ENCODE measurements at places on chromosomes 3 and 15. TPM values are rescaled to one million over a fixed set of nuclear protein-coding genes. Genes with fewer than 3 reads are reported as not detected.

- peak; percentile 95 for DNase-seq
Measured at GRCh38 chr3:9946112-9947024, 5.8 kb downstream of the PRRT3 start.

DNA sequence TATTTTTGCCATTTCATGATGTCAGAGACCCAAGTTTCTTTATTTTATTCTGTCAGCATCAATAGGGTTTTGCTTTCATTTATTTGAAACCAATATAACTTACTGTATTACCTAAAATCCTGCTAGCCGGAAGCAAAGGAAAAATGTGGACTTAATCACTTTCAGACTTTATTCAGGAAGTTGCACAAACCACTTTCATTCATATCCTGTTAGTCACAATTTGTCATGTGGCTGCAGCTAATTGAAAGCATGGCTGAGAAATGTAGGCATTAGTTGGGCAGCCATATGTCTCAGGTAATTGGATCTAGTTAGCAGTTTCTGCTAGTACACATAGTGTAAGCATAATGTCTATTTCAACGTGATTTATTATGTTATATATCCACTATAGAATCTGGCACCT, 462.3 kb upstream of the SGO1 start:
- DNase-seq: no peak

DNA sequence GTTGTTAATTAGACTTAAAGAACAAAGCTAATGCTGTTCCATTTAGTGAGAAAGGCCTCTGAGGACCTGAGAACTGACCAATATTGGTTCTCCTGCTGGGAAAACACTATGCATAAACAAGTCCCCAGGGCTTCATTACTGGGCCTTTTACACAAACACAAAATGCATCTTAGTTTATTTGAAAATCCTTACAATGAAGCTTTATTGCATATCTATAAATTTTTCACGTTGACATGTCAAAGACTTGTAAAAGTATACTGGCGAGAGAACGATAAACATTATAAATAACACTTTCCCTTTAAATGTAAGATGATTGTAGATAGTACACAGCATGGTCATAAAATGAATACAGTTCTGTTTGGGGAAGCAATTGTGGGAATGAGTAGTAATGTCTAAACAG, 151.7 kb downstream of the ROBO2 start:
- no peak for DNase-seq

DNA sequence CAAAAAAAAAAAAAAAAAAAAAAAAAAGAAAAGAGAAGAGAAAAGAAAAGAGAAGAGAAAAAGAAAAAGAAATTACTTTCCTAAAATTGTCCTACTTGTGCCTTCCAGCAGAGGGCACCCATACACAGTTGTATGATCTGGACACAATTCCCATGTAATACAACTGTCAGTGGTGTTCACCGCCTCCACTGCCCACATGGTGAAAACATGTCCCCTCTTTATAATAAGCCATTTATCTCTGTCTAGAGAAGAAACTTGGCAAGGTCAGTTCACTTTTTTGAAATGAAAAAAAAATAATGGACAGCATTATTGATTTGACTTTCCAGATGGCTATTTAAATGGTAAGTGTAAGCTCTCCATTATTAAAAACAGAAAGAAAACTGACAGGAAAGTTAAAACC, 459.4 kb downstream of the GBE1 start:
- no peak for DNase-seq

- DNase-seq: no peak
Measured at GRCh38 chr3:20462723-20463122, 276.7 kb upstream of the SGO1 start.

DNA sequence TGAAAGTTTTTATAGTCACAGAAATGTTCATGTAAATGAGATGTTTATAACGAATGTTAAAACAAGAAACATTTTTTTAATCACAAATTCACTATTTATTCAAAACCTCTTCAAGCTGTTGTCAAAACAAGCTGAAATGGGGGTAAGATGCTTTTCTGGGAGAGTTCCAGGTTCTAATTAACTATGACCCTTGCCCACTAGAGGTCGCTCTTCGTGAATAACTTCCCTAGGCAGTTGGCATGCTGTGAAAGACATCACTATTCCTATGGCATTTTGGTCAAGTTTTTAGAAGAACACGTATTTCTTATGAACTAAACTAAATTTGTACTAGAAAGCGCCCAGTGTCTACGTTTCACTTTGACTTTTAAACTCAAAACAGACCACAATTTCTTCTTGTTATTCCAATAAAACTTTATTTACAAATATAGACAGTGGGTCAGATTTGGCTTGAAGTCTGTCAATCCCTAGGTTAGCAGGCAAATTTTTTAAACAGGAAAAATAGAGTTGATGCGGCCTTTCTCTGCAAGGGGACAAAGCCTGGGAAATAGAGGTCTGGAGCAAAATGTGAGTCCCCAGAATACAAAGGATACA, 62.8 kb upstream of the CMTM8 start:
- DNase-seq: no peak

GRCh38 chr3:12586403-12586802, 29.5 kb downstream of the MKRN2 start:
- no peak for DNase-seq

The PLA2G4E gene
- total RNA-seq: not detected

GRCh38 chr15:89395031-89395430, 60.4 kb upstream of the POLG start:
- no peak for DNase-seq
